Amniotic epithelial cell (primary cell): ENCODE measurements at places on chromosomes 12 and 14.
A peak's percentile ranks its signal among the peaks of the same experiment; 100 is the strongest.

DNA sequence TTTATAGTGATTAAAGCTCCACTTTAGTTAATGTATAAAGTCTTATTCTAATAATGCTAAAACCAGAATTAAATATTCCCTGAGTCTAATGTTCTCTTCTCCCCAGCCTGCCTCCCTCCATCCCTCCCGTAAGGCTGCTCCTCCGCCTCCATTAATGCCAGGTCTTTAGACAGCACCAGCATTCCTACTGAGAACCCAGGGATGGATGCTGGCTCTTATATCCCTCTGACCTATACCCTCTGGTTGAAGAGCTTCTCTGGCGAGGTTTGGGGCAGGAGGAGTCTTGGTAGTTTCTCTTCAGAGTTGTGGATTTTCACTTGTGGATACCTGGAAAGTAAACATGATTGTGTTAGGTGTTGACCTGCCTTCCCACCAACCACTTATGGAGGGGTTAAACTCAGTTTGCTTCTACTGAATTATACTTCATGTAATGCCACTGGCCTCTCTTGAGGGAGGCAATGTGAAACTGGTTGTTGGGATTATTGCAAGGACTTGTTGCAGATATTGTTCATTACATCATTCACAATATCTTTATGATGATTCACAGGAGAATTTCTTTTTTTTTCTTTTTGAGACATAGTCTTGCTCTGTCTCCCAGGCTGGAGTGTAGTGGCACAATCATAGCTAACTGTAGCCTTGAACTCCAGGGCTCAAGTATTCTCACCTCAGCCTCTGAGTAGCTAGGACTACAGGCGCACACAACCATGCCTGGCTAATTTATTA, 11.1 kb upstream of the SMAGP start:
- peak; percentile 82 for DNase-seq

- DNase-seq = peak; percentile 88
These were observed 281.6 kb upstream of the NPAS3 start for GRCh38 chr14:32657081-32657480.

- DNase-seq = peak; percentile 67
These were observed 387.9 kb downstream of the SYT1 start for GRCh38 chr12:79252358-79253075.

DNA sequence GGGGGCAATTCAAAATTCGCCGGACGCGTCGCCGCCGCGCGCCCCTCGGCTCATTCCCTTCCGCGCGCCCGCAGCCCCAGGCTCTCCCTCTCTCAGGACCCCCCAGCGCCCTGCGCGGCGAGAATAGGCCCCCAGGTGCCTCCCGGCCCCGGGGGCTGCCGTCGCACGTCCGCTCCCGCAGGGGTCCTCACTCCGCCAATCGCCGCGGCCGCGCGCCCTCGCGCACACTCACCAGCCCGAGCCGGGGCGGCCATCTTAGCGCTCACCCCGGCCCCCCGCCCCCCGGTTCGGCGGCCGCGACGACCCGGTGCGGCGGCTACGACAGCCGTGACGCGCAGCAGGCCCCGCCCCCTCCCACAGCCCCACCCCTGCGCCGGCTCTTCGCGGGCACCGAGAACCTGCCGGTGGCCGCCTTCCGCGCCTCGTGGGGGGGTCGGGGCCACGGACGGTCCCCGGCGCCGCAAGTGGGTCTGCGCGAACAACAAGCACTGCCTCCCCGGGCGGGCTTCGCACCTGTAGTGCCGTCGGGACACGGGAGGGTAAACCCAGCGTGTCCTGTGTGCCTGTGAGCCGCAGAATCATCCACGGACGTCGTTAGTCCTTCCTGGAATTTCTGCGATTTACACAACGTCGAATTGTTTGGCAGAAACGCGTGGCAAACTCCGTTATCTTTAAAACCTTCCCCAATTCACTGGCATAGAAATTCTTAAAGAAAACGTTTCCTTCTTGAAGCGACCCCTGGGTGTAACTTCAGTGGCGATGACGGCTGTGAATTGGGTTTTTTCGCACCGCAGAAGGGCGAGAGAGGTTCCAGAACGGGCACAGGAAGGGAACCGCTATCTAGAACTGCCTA, 2.5 kb downstream of the USP44 start:
- DNase-seq = peak; percentile 15

DNA sequence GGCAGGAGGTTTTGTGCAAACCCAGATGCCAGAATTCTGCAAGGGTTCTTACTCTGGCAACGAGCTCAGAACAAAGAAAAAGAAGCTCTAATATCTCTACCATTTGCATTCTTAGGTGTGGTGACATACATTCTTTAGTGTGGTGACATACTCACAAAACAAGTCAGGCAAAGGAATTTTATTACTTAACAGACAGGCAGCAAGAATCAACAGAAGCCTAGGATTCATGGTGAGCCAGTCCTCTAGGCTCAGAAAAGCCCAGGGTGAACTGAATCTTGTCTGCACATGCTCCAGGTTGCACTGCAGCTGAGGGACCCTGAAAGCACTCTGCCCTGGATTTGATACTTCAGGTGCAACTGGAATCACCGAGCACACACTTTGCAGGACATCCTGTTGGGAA, 122.4 kb upstream of the PTPRQ start:
- DNase-seq = peak; percentile 58

DNA sequence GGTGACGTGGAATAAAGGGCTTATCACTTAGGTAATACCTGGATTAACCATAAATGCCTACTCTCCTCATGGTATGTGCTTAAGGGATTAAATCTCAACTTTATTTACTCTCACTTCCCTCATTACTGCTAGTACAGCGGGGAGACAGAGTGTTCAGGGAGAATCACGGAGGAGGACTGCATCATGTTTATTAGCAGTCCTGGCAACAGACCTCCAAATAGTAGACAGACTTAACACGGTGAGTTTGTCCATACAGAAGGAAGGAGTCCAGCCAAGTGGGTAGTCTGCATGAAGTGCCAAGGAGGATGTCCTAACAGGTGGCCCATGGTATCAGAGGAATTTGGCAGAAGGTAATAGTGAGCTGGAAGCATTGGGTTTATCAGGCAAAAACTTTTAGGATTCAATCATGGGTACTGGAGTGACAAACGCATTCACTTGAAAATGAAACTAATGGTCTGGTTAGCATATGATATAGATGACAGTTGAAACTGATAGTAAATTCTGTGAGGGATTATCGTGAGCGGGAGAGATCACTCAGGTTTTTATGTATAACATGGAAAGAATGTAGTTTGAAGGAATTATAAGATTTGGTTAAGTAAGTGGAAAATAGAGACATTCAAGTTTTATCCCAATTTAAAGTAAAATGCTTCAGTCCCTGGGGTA, 471.8 kb downstream of the TMEM117 start:
- DNase-seq = no peak

GRCh38 chr14:93056166-93056839, 59.4 kb downstream of the ITPK1 start:
- peak; percentile 26 for DNase-seq

DNA sequence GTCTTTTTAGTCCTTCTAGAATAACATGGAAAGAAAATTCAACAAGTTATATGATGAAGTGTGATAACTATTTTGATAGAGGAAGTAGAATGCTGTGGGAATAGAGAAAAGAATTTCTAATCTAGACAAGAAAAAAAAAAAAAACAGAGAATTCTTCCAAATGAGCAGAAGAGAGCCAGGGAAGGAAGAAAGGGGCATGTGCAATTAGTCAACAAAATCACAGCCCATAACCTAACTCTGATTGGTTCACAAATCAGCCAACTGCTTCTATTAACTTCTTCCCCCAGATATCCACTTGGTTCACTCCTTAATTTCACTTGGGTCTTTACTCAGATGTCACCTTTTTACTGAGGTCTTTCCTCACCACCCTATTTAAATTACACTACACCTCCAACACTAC, 69.5 kb downstream of the BTG1 start:
- no peak for DNase-seq

- no peak for DNase-seq
These were observed 15.4 kb upstream of the BCL11B start for GRCh38 chr14:99287269-99287942.

GRCh38 chr12:27973487-27973890, 956 bp upstream of the PTHLH start:
- DNase-seq = peak; percentile 64

GRCh38 chr12:41606468-41607445, 418.6 kb downstream of the PDZRN4 start:
- DNase-seq = no peak

- no peak for DNase-seq
These were observed 32.0 kb downstream of the RFLNA start for GRCh38 chr12:124326871-124327270.

DNA sequence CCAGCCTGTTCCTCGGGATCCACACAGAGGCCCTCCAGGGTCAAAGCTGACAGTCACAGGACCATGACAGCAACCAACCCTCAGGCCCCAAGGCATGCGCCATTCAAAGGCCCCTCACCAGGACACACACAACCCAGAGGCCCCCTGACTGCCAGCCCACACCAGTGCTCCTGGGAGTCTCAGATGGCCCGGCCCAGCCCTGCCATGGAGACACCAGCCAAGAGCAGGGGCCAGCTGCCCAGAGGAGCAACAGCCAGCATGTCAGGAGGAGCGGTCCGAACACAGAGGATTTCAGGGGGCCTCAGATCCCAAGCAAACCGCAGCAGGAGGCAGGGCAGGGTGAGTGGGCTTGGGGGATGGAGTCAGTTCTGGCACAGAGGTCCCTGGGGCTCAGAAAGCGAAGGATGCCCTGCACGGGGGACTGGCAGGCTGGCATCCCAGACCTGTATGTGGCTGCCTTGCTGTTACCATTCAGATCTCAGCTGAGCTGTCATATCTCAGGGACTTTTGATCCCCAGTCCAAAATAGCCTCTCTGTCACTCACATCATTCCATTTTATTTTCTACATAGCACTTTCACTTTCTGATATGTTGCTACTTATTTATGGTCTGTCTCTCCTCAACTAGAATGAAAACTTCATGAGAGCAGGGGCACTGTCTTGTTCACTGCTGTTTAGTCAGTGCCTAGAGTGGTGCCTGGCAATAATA, 4.8 kb downstream of the TMEM229B start:
- DNase-seq = no peak

DNA sequence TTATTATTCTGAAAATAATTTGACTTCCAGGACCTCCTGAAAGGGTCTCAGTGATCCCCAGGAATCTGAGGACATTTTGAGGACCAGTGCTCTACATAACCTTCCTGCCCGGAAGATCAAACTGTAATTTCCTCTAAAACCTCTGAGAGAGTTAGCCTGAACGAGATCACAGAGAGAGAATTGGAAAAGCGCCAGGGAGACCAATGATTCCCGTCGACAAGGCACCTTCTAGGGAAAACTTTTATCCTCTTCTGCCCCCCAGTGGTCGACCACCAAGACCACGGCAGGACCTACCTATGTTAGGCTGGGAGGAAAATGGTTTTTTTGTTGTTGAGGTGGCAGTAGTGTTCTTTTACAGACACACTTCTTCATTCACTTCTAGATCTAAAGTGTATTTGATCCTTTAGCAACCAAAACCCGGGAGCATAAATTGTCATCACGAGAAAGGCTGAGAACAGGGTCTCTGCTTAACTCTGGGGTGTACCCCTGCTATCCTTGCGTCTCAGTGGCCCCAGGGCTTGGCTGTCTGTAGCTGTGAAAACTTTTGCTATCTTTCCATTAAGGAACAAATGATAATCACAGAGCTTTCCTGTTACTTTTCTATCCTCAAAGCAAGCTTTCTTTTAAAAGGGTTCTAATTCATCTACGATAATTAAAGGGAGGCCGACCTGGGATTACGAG, 62.9 kb upstream of the NID2 start:
- peak; percentile 93 for DNase-seq

DNA sequence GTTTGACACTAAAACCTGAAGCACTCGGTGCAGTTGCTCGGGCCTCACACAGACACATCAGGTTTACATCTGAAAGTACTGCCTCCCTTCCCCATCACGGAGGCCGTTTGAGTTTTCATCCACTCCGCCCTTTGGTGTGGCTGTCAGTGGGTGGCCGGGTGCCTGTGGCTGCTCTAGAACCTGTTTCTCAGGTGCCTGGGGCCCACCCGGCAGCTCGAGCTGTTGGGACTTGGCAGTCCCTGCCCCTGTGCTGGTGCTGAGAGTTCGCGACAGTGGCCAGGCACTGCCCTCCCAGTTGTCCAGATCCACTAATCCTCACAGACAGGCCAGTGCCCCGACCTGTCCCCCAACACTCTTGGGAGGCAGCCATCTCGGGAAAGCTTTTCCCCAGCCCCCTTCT, 22.4 kb downstream of the XRCC3 start:
- no peak for DNase-seq

- DNase-seq = peak; percentile 13
These were observed 718 bp downstream of the PACS2 start for GRCh38 chr14:105315211-105315721.

GRCh38 chr12:108597559-108598471, at the start of gene TMEM119:
Gene TMEM119 (minus strand): TSS chr12:108598084. CDS start chr12:108592383, 5,701 bp downstream.
- peak; percentile 14 for DNase-seq
